Esophagus muscularis mucosa (tissue), 4 donors: ENCODE measurements at places on chromosomes 6 and 20. TPM values are rescaled to one million over a fixed set of nuclear protein-coding genes. Genes with fewer than 3 reads are reported as not detected.

Gene GMDS
- 3.6 TPM for total RNA-seq

Gene NOX3
- not detected for total RNA-seq

Gene SIM1
- not detected for total RNA-seq

Gene WFDC10B
- total RNA-seq: not detected

Gene ELOVL4
- total RNA-seq: 2.1 TPM

Gene BTN1A1
- not detected for total RNA-seq

Gene TUBB1
- total RNA-seq: 0.83 TPM

Gene THBD
- 22.4 TPM for total RNA-seq

Gene LPA
- not detected for total RNA-seq

Gene NT5E
- 10.4 TPM for total RNA-seq

Gene SLC22A23
- 13.1 TPM for total RNA-seq

Gene PAX1
- total RNA-seq: not detected

Gene BEND3
- 1.7 TPM for total RNA-seq

Gene RTF2
- total RNA-seq: 93.3 TPM

Gene WFDC12
- not detected for total RNA-seq

Gene MAP7
- 1.9 TPM for total RNA-seq

Gene SIRPB2
- total RNA-seq: 8.1 TPM

Gene SPATA25
- 4.6 TPM for total RNA-seq

Gene CARMIL1
- total RNA-seq: 10.9 TPM

Gene ZNF292
- total RNA-seq: 28.3 TPM

Gene HLA-DQA1
- total RNA-seq: 8.4 TPM

Gene DEFB119
- total RNA-seq: not detected

Gene KIF6
- total RNA-seq: 1.0 TPM

Gene LSM14B
- 38.8 TPM for total RNA-seq

Gene PCED1A
- total RNA-seq: 23.6 TPM

Gene ZC2HC1B
- total RNA-seq: not detected

Gene LY6G6D
- not detected for total RNA-seq

Gene ULBP2
- total RNA-seq: not detected

Gene TBXT
- total RNA-seq: 0.17 TPM

Gene SLC13A3
- 0.66 TPM for total RNA-seq

Gene TMEM242
- total RNA-seq: 10.1 TPM

Gene PNLDC1
- not detected for total RNA-seq

Gene CLDN20
- total RNA-seq: not detected

Gene MYLK4
- 0.45 TPM for total RNA-seq

Gene TCF15
- total RNA-seq: 5.7 TPM

Gene FAM209B
- total RNA-seq: 0.52 TPM

Gene BFSP1
- 7.1 TPM for total RNA-seq

Gene TAP2
- 11.2 TPM for total RNA-seq

Gene SCRT2
- not detected for total RNA-seq

Gene MCUR1
- total RNA-seq: 19.1 TPM

Gene TAPBP
- total RNA-seq: 80.7 TPM

Gene PGC
- total RNA-seq: 0.92 TPM

Gene SAMD3
- total RNA-seq: 2.7 TPM

Gene RSPO4
- 0.06 TPM for total RNA-seq

Gene GABRR2
- not detected for total RNA-seq

Gene BPIFB2
- not detected for total RNA-seq

Gene TNFRSF6B
- 5.0 TPM for total RNA-seq

Gene LY6G6C
- not detected for total RNA-seq

Gene SLC22A1
- not detected for total RNA-seq

Gene ABT1
- total RNA-seq: 13.3 TPM
